NCI-H187 (cell line): ENCODE measurements at places on chromosomes 4 and X.

DNA sequence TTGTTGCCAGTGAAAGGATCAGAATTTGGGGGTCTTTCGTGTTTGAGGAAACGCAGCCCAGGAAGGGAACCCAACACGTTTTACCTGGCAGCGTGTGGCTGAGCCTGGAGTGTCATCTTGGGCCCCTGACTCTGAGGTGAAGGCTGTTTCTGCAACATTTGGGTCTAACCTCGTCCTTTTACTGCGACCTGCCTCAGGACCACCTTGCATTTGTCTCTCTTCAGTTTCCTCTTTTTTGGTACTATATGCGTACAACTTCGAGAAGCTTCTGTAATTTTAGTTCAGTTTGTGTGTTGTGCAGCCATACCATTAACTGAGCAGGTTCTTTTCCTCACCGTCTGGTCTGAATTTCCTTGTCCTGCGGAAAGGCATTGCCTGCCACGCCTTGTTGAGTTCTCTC, 61.5 kb downstream of the TMEM131L start:
- DNase-seq = no peak

GRCh38 chr4:42398871-42399331, 1.6 kb downstream of the SHISA3 start:
- no peak for DNase-seq

- DNase-seq = no peak
These were observed 83.0 kb upstream of the CLDN34 start for GRCh38 chrX:9884031-9884779.

DNA sequence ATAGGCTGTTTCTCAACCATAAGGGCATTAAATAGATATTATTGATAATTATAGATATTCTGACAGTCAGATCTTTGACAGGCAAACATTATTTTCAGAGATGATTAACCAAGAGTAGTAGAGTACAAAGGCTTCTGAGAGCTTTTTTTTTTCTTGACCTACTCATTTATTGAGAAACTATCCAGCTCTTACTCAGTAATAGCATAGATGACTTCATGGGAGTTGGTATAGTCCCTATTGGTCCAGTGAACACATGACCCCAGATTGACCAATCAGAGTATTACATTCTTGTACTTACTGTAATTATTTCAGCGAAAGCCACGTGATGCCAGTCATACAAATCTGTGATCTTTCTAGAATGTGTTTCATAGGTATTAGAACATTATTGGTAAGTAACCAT, 508.7 kb downstream of the FSTL5 start:
- DNase-seq = no peak

- DNase-seq = no peak
These were observed 1089.8 kb downstream of the FAT4 start for GRCh38 chr4:126404549-126404948.

GRCh38 chr4:124435274-124435950, 277.1 kb downstream of the ANKRD50 start:
- no peak for DNase-seq

DNA sequence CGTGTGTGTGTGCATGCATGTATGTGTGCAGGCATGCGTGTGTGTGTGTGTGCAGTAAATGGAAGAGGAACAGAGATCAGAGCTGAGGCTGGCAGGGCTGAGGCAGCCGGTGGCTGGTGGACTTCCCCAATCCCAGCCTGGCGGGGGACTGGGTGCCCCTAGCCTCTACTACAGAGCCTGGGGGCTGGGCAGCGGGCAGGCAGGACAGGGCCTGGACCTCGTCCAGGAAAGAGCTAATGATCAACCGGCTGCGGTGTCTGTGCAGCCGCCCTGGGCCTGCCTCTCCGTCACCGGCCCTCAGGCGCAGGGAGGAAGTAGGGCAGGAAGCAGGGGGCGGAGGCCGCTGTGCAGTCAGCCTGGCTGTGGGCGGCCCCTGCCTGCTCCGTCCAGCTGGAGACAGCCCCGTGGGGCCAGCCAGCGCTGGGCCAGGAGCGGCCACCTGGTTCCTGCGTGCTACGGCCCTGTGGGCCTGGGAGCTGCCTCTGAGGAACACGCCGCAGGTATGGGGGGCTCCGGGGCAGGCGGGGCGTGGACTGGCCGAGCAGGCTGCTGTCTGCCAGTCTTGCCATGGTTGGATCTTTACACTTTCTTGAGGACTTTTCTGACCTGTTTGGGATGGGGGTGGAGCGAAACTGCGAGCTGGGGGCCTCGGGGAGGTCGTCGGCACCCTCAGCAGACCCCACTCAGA, at the start of gene SH3TC1:
Gene SH3TC1 (plus strand): TSS at position 385 of the 688 bp plus-strand sequence. CDS start 5,905 bp downstream, outside the sequence.
- DNase-seq = no peak

DNA sequence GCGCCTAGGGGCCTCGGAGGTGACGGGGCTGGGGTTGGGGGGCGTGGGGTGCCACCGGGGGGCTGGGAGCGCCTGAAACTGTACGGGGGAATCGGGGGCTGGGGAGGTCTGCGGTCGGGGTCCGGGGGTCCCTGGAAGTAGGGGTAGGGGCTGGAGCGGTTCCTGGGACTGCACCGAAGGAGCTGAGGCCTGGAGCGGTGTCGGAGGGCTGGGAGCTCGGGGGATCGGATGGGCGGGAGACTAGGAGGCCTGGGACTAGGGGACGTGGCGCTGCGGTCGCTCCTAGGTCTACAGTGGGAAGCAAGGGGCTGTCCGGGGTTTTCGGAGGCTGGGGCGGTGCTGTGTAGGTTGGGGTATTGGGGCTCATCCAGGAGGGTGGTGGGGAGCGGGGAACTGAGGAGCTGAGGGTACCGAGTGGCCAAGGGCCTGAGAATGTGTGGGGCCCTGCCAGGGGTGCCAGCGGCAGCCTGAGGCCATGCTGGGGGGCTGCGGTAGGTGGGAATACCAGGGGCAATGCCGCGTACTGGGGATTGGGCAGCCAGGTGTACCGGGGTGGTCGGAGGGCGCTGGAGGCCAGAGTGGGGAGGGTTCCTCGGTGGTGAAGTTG, 562 bp downstream of the AKAP17A start:
- DNase-seq = no peak

- no peak for DNase-seq
These were observed 5.3 kb upstream of the OPHN1 start for GRCh38 chrX:68438575-68438974.

DNA sequence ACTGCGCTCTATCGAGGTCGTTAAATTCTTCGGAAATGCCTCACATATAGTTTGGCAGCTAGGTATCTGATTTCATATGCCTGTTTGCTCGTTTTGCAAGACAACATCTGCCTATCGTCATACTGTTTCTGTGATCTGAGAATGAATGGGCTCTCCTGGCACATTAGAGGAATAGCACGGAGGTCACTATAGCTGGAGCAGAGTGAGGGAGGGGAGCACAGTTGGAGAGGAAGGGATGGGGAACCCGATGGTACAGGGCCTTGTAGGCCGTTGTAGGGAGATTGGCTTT, 552 bp downstream of the IKBKG start:
- no peak for DNase-seq

GRCh38 chr4:87058356-87059073, 123.7 kb downstream of the AFF1 start:
- DNase-seq = peak; percentile 70

GRCh38 chrX:24027086-24027485, at the start of gene KLHL15:
Gene KLHL15 (minus strand): TSS chrX:24027186. CDS start chrX:24006693, 20,493 bp downstream.
- no peak for DNase-seq

GRCh38 chrX:154403858-154404257, 5.2 kb downstream of the DNASE1L1 start:
- no peak for DNase-seq

- no peak for DNase-seq
These were observed 46.4 kb downstream of the CHIC2 start for GRCh38 chr4:54017974-54018373.

DNA sequence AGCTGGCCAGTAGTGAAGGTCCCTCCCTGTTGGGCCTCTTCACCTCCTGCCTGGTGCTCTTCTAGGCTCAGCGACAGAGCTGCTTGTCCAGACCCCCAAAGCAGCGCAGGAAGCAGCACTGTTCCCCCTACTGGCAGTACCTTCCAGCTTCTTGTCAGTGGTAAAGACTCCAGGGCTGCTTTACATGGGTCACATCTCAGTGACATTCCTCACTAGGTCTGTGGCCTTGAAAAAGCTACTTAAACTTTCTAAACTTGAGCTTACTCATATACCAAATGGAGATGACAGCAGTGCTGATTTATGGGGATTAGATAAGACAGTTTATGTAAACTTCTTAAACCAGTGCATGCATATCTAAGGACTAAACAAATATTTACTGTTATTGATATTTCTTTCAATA, 117.3 kb downstream of the FAT4 start:
- no peak for DNase-seq

GRCh38 chrX:131816551-131817136, 206.5 kb upstream of the STK26 start:
- DNase-seq = no peak

GRCh38 chr4:34139346-34139745, 2105.0 kb downstream of the ARAP2 start:
- no peak for DNase-seq

GRCh38 chr4:7892212-7893019, 47.2 kb downstream of the AFAP1 start:
- DNase-seq = peak; percentile 25

DNA sequence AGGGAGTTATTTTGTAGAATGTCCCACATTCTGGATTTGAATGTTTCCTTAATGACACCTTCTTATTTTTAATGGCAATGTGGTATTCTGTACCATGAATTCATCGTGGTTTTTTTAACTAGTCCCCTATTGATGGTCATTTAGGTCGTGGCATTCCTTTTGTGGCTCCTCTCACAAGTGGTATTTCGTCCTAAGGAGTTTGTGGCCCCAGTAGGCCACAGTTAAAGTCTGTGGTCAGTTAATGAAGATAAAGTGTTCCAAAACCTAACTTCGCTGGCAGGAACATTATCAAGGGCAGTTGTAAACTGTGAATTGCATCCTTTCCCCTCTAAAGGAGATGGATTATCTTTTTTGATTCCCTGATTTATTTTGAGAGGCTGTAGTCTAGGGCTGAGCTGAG, 133.2 kb downstream of the TMEM164 start:
- DNase-seq = no peak

DNA sequence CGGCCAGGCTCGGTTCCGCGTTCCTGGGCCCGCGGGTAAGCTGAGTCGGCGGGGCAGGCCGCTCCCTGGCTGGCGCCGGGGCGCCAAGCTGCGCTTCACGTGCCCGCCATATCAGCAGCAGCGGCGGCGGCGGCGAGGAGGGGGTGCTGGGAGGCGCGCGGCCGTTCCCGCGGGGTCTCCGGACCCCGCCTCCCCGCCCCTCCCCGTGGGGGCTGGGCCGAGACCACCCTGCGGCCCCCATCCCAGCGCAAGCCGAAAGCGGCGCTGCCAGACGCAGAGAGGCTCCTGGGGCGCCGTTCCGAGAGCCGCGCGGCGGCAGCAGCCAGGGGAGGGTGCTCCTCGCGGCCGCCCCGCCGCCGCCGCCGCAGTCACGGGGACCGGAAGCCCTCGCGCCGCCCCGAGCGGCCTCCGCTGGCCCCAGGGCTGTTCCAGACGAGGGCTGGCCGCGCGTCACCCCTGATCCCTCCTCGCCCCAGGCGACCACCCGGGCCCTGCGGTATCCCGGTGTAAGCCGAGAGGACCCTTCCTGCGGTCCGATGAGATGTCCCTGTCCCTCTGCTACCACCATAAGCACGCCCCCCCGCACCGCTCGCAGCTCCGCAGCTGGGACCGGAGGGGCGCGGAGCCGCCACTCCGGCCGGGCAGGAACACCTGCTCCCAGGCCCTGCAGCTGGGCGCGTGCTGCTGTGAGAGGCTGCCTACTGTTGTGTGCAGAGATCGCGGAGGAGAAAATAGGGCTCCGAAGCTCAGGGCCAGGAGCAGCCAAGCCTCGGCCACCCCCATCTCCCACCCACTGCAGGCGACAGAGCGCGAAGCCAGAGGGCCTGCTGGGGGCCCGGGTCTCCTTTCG, 7.5 kb upstream of the BCOR start:
- DNase-seq = no peak

- no peak for DNase-seq
These were observed 74.1 kb downstream of the NBDY start for GRCh38 chrX:56802921-56803849.

GRCh38 chr4:100042235-100042634, 92.2 kb upstream of the H2AZ1 start:
- no peak for DNase-seq

DNA sequence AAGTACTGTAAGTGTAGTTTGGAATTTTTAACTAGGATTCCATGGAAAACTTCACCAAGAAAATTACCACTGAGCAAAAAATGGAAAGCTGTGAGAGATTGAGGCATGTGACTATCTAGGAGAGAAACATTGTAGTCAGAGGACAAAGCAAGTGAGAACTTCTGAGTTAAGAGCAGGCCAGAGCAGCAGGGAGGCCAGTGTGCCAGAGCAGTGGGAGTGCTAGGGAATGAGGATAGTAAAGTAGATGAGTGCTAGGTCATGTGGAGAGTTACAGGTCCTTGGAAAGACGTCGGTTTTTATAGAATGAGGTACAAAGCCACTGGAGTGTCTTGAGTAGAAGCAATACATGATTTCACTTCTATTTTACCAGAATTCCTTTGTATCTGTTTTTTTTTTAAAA, 52.7 kb upstream of the FAT4 start:
- DNase-seq = no peak

DNA sequence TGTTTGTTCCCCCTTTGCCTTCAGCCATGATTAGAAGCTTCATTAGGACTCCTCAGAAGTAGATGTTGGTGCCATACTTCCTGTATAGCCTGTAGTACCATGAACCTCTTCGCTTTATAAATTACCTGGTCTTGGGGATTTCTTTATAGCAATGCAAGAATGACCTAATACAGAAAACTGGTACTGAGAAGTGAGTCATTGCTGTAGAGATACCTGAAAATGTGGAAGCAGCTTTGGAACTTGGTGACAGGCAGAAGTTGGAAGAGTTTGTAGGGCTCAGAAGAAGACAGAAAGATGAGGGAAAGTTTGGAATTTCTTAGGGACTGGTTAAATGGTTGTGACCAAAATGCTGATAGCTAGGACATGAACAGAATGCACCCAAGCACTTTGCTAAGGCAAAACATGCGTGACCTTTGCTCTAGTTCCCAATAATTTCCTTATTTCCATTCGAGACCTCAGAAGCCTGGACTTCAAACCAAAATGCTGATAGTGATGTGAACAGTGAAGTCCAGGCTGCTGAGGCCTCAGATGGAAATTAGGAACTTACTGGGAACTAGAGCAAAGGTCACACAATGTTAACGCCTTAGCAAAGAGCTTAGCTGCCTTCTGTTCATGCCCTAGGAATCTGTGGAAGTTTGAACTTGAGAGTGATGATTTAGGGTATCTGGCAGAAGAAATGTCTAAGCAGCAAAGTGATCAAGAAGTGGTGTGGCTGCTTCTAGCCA, 3.0 kb upstream of the USP46 start:
- DNase-seq = no peak

- peak; percentile 39 for DNase-seq
These were observed 16.6 kb downstream of the CLCN4 start for GRCh38 chrX:10173331-10173900.

DNA sequence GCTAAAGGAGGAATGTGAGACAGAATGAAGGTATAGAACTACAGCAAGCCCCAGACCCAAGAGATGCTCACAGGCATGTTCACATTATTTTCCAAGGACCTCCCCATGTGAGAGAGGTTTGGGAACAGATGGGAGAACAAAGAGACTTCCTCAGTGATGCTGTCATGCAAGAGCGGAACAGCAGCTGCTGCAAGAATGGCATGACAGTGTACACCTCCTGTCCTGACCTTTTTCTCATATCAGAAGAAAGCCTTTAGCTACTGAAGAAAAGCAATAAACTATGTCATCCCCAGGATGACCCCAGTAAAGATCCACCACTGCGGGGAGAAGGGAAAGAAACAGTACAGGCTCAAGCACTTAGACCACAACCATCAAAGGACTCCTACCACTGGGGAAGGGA, 7.2 kb downstream of the PRDM5 start:
- no peak for DNase-seq

- DNase-seq = no peak
These were observed 109.6 kb upstream of the ANK2 start for GRCh38 chr4:112939901-112940300.

- DNase-seq = no peak
These were observed 33.5 kb downstream of the SGMS2 start for GRCh38 chr4:107858158-107858742.
